ENCODE measurements at places on chromosomes 12 and 14. TPM values are rescaled to one million over a fixed set of nuclear protein-coding genes. Genes with fewer than 3 reads are reported as not detected.

GRCh38 chr12:95164656-95165055 is 52.6 kb downstream of the FGD6 start:
- no peak for DNase-seq

The IL23A gene
- total RNA-seq = 0.17 TPM

DNA sequence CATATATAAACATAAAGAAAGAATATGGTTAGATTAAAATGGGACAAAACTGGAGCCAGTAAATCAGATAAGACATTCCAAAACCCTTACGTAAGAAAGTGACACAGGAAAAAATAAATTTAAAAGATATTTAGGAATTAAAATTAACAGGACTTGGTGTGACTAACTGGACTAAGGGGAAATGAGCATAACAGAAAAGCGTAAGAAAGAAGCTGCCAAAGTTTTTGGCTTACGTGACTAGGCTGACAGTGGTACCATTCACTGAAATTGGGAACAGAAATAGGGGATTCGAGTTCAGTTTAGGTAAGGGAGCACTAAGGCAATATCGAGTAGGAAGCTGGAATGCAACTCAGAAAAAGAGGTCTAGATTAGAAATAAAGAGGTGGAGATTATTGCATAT is 7.8 kb downstream of the CDK17 start:
- no peak for DNase-seq

The PAPLN gene
- 0.92 TPM for total RNA-seq

GRCh38 chr14:101584055-101584859 is 23.0 kb downstream of the DIO3 start:
- no peak for DNase-seq

DNA sequence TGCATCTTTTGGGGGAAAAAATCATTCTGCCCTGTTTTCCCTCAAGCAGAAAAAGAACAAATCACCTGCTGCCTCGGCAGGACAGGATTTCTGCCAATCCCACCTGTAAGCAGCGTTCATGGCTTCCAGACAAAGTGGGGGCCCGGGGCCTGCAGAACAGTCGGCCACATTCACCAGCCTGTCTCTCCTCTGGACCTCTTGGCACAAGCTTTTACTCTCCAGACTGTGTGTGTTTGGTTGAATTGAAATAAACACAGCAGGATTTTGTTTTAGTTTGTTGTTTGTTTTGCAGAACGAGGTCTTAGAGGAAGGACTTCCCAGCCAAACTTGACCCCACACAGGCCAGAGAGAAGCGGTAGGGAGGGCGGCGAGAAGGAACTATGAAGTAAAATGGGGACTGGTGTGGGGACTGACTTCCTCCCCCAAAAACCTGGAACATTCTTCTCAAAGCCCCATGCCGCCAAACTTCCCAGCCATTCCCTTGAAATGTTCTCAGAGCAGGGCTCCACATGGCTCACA is 41.7 kb upstream of the FOS start:
- no peak for DNase-seq

The ANO4 gene
- not detected for total RNA-seq

- DNase-seq = no peak
Observed at GRCh38 chr14:25150401-25150800, 100.5 kb upstream of the STXBP6 start.

DNA sequence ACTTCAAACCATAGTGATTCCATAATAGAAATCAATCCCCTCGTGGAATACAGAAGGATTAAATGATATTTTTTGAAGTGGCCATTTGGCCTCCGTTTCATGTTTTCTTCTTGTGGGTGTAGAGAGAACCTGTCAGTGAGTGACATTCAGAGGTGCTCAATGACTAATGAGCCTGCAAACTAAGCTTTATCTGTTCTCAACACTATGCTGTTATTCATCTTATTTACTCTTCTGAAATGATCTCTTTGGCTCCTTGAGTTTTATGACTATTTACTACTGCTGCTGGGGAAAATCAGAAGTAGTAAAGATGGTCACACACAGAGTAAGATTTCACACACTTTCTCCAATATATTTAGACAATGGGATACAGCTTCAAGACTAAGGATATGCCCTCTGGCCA is 30.4 kb downstream of the ATP2B1 start:
- no peak for DNase-seq

- DNase-seq = no peak
Observed at GRCh38 chr12:47221256-47222023, 141.7 kb upstream of the AMIGO2 start.
